ENCODE measurements at places on chromosomes 16 and 17. TPM values are rescaled to one million over a fixed set of nuclear protein-coding genes. Genes with fewer than 3 reads are reported as not detected.
A peak's percentile ranks its signal among the peaks of the same experiment; 100 is the strongest.

DNA sequence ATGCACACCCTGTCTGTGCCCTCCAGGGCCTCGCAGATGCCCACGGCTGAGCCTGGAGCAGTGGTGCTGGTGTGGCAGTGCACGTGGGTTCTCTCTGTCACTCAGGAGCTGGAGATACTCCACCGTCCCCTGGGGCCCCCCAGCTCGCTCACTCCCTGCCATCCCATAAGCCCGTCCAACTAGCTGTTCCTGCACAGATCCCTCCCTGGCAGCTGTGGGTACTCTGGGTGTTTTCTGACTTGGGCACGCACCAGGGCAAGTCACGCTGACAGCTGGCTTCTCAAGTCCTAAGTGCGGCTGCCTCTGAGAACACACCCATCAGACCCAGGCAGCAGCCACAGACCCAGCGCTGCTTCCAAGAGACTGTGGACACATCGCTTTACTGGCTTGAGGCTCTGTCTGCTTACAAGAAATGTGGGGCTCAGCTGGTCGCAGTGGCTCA is 25.4 kb upstream of the ITGB4 start:
- DNase-seq, result no peak
- peaks cover 39% of the 10 kb centered on the region for H3K36me3 ChIP-seq
- H3K27ac ChIP-seq, result no peak overlapping the region
- H3K4me3 ChIP-seq, result no peak overlapping the region

CHRNE gene
- 0.44 TPM for total RNA-seq

C16orf86 gene
- total RNA-seq, result 1.8 TPM

- no peaks in the 10 kb centered on the region for H3K36me3 ChIP-seq
- no peak overlapping the region for H3K27ac ChIP-seq
- H3K4me1 ChIP-seq, result no peaks in the 10 kb centered on the region
- H3K27me3 ChIP-seq, result peaks cover 6% of the 10 kb centered on the region
- no peak overlapping the region for H3K4me3 ChIP-seq
These were observed 39.5 kb downstream of the COPRS start for GRCh38 chr17:31819578-31819977.

GRCh38 chr17:27630607-27631410 is at the start of gene LGALS9:
Gene LGALS9 (plus strand): TSS chr17:27631188. CDS start chr17:27631266, 78 bp downstream.
- peaks cover 48% of the 10 kb centered on the region for H3K4me1 ChIP-seq
- peak within 1 kb of the TSS; percentile 83 for H3K27ac ChIP-seq
- DNase-seq, result peak; percentile 25
- peaks cover 29% of the 10 kb centered on the region for H3K36me3 ChIP-seq

- H3K4me1 ChIP-seq, result peaks cover 7% of the 10 kb centered on the region
- H3K36me3 ChIP-seq, result no peaks in the 10 kb centered on the region
- no peak overlapping the region for H3K27ac ChIP-seq
- no peak overlapping the region for H3K4me3 ChIP-seq
These were observed 11.5 kb upstream of the ALOX15 start for GRCh38 chr17:4652997-4653396.

DNA sequence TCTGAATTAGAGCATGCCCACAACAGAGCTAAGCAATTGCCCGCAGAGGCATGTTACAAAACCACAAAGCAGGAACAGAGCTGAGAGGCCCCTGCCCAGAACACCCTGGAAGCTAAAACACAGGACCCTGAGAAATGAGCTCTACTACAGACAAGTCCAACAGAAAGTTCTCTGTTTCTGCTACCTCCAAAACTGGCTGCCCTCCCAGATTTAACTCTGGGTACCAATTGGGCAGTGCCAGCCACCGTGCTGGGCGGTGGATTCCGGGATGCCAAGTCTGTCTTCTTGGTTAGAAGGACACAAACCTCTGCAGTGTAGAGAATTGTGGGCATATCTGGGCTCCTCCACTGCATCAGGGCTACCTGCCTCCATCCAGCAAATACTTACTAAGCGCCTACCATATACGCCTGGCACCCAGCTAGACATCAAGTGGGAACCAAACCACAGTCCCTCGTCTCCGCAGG is 1.0 kb downstream of the CMTM4 start:
- DNase-seq, result no peak
- H3K4me1 ChIP-seq, result peaks cover 13% of the 10 kb centered on the region
- peak overlapping the region; percentile 74 for H3K4me3 ChIP-seq
- H3K27ac ChIP-seq, result no peak overlapping the region

MMP15 gene
- total RNA-seq, result 1.9 TPM

- no peak for DNase-seq
- H3K4me3 ChIP-seq, result no peak overlapping the region
- H3K27me3 ChIP-seq, result no peaks in the 10 kb centered on the region
- no peaks in the 10 kb centered on the region for H3K36me3 ChIP-seq
- H3K27ac ChIP-seq, result no peak overlapping the region
- no peaks in the 10 kb centered on the region for H3K4me1 ChIP-seq
These were observed 269.4 kb upstream of the ELAC2 start for GRCh38 chr17:13287226-13287625.

DNA sequence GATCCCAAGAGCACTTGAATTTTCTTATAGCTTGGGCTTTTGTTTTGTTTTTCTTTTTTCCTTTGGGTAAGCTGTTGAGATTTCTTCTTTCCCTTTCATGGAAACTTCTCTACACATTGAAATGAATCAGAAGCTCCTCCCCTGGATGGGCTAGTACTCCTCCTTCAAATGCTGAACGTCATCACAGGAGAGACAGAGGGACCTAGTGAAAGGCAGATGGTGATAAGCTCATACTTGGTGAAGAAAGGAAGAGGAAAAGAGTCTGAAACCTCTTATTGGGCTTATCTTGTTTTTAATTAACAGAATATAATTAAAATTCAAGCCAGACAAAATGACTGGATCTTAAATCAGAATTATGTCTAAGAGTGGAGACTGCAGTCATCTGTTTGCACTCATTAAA is 147.3 kb downstream of the SNX11 start:
- no peaks in the 10 kb centered on the region for H3K27me3 ChIP-seq
- DNase-seq, result no peak
- no peak overlapping the region for H3K4me3 ChIP-seq
- H3K36me3 ChIP-seq, result peaks cover 20% of the 10 kb centered on the region
- peaks cover 4% of the 10 kb centered on the region for H3K4me1 ChIP-seq

SLC47A1 gene
- total RNA-seq, result 0.25 TPM

- H3K36me3 ChIP-seq, result no peaks in the 10 kb centered on the region
- H3K27ac ChIP-seq, result no peak overlapping the region
- no peaks in the 10 kb centered on the region for H3K4me1 ChIP-seq
- H3K27me3 ChIP-seq, result no peaks in the 10 kb centered on the region
- H3K4me3 ChIP-seq, result no peak overlapping the region
These were observed 232.5 kb upstream of the ZFHX3 start for GRCh38 chr16:73280388-73280787.

DNA sequence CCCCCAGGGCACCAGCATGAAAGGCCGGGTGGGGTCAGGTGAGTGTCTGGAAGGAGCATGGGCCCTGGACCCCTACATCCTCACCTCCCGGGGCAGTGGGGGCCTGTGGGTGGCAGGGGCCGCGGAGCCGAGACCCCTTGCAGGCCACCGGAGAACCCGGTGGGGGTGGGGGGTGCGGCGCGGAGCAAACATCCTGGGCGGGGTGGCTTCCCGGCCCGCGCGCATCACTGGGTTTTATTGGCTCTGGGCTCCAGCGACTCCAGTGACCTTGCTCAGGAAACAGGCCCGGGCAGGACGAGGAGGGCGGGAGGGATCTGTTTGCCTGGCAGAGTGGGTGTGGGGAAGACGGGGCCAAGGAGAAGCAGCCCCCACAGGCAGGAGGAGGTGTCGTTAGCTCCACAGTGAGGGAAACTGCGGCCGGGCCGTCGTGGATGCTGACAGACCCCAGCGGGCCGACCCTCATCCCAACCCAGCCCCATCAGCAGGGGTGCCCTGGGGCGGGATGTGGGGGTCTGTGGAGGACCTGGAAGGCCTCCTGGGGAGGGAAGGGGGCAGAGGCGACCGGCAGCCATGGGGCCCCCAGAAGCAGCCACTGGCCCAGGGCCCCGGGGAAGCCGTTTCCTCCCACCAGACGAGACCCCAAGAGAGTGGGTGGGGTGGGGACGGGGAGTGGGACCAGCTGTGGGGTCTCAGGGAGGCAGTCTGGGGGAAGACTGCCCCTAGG is 10.6 kb downstream of the SSTR5 start:
- H3K27ac ChIP-seq, result no peak overlapping the region
- H3K4me3 ChIP-seq, result no peak overlapping the region
- no peaks in the 10 kb centered on the region for H3K4me1 ChIP-seq
- DNase-seq, result no peak
- no peaks in the 10 kb centered on the region for H3K36me3 ChIP-seq
- H3K27me3 ChIP-seq, result no peaks in the 10 kb centered on the region

- no peaks in the 10 kb centered on the region for H3K27me3 ChIP-seq
- H3K4me1 ChIP-seq, result no peaks in the 10 kb centered on the region
- no peak overlapping the region for H3K27ac ChIP-seq
- H3K4me3 ChIP-seq, result no peak overlapping the region
- no peak for DNase-seq
These were observed 65.6 kb downstream of the SDR42E1 start for GRCh38 chr16:81945665-81946064.

DNA sequence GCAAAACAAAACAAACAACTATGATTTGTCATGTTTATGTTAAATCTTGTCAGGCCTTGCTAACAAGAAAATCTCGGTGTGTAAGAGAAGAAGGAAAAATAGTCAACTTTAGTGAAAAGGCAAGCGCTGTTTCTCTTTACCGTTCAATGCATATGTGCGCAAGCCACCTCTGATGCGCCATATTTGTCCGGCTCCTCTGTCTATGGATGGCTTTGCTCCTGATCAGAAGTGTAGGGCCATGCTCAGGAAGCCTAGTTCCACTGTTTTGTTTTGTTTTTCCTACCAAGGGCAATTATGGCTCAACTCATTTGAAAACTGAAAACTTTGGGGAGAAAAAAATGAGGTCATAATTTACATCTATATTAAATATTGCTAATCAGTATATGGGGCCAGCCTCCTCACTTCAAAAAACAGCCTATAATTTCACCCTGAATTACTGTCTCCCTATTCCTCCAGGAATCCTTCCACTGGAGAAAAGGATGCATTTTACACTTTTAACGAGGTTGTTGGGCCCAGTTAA is 4.5 kb downstream of the MAF start:
- peak overlapping the region; percentile 74 for H3K27ac ChIP-seq
- peaks cover 35% of the 10 kb centered on the region for H3K4me1 ChIP-seq
- peaks cover 75% of the 10 kb centered on the region for H3K36me3 ChIP-seq
- DNase-seq, result no peak

DNA sequence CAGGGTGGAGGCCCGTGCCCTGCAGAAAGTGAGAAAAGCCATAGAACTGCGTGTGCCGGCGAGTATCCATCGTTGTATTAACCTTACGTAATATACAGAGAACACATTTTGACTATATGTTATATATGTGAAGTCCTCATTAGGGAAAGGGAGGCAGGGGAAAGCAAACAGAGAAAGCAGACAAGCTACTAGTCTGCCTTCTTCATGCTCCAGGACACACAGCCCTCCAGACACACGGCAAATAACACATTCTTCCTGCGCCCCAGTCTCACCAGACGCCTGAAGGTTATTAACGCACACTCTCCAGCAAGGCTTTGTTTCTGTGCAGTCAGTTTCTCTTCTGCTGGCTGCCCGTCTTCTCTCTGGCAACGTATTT is 28.8 kb downstream of the PRDM7 start:
- peaks cover 3% of the 10 kb centered on the region for H3K4me1 ChIP-seq
- no peaks in the 10 kb centered on the region for H3K27me3 ChIP-seq
- no peak overlapping the region for H3K4me3 ChIP-seq
- no peaks in the 10 kb centered on the region for H3K36me3 ChIP-seq
- DNase-seq, result no peak
- no peak overlapping the region for H3K27ac ChIP-seq

DNA sequence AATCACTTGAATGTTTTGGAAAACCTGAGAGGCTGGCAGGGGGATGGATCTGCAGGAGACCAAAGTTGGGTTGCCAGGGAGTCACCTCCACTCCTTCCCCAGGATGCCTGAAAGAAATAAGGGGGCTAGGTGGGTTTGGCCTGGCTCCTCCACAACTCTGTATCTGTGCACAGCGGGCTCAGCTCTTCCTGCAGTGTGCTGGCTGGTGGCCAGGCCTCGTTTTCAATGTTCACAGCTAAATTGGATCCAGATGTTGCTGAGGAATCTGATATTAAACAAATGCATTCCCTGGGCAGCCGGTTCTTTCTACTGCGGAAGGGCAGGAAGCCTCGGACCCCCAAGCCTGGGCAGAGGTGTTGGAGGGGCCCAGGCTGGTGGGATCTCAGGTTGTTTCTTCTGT is 106.2 kb downstream of the N4BP1 start:
- no peak overlapping the region for H3K27ac ChIP-seq
- H3K4me1 ChIP-seq, result no peaks in the 10 kb centered on the region
- DNase-seq, result no peak

DNA sequence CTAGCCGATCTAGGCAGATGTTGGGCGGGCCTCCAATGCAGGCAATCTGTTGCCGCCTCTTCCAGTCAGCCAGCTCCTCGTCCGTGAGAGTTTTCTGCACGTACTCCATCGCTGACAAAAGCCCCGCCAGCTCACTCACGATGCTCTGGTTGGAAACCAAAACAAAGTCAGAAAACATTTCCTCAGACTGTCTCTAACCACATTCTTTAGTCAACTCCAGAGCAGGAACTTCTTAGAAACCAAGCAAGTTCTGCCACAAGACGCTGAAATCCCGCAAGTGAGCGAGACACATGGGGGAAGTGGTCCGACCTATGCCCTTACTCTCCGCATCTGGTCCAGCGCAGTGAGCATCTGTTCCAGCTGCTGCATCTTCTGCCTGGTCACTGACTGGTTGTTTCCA is 49.1 kb downstream of the STAT5A start:
- DNase-seq, result peak; percentile 77
- peak overlapping the region; percentile 60 for H3K4me3 ChIP-seq
- H3K27me3 ChIP-seq, result no peaks in the 10 kb centered on the region
- H3K4me1 ChIP-seq, result peaks cover 60% of the 10 kb centered on the region
- peaks cover 78% of the 10 kb centered on the region for H3K36me3 ChIP-seq

All from activated T-helper 2 cell treated with anti-CD3 and anti-CD28 coated beads, Interferon-gamma antibody, Interleukin-2, Interleukin-4, amounts not matched to agents 10 μg/mL and 5 μg/mL and 100 μg/mL, durations not matched to agents 14 hours and 24 hours and 36 hours (primary cell).